Activated CD8-positive, alpha-beta memory T cell treated with anti-CD3 and anti-CD28 coated beads, Interleukin-2, amount 10 ng/mL, durations not matched to agents 7 days and 5 days (primary cell): ENCODE measurements at places on chromosomes 3 and 15. TPM values are rescaled to one million over a fixed set of nuclear protein-coding genes. Genes with fewer than 3 reads are reported as not detected.

PPIP5K1 gene
- total RNA-seq: 34.2 TPM

MYZAP gene
- not detected for total RNA-seq

ADAMTS9 gene
- total RNA-seq: not detected

TSEN2 gene
- total RNA-seq: 12.6 TPM

SLC7A14 gene
- not detected for total RNA-seq

CFAP20DC gene
- 1.0 TPM for total RNA-seq

EPHA3 gene
- total RNA-seq: not detected
